Globus pallidus (tissue), 1 donor: ENCODE measurements at places on chromosomes 2 and 18.

DNA sequence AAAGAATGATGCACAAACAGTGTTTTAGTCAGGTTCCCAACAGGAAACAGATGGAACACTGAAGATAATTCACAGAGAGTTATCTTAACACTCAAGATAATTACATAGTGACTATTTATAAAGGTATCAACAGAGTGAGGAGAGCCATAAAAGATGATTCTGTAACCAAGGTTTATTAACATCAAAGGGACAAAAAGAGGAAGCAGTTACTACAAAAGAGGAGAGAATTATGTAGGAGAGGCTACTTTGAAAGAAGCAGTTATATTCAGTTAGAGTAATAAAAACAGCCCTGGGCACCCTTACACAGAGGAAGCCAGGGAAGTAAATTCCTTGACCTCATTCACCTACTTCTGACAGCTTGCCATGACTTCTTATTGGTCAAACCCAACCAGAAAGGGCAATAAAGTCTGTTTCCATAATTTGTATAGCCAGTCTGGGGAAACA is 326.5 kb upstream of the SLC39A10 start:
- no peak for DNase-seq

DNA sequence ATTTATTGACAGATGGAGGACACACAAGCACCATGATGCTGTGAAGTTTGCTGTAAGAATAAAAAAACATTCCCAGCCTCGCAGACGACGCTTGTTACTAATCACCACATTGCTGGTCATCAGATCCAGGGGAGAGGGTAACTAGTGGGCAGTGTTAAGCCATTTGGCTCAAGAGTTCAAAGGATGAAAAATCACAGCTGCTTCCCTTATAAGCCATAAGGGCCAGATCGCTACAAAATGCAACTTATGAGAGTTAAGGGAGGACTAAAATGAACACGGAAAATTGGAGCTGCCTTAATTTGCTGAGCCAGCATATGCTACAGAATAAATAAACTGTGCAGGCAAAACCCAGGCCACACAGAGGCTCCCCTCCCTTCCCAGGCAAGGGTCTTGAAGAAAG is 522.6 kb downstream of the TDRD15 start:
- no peak for DNase-seq

DNA sequence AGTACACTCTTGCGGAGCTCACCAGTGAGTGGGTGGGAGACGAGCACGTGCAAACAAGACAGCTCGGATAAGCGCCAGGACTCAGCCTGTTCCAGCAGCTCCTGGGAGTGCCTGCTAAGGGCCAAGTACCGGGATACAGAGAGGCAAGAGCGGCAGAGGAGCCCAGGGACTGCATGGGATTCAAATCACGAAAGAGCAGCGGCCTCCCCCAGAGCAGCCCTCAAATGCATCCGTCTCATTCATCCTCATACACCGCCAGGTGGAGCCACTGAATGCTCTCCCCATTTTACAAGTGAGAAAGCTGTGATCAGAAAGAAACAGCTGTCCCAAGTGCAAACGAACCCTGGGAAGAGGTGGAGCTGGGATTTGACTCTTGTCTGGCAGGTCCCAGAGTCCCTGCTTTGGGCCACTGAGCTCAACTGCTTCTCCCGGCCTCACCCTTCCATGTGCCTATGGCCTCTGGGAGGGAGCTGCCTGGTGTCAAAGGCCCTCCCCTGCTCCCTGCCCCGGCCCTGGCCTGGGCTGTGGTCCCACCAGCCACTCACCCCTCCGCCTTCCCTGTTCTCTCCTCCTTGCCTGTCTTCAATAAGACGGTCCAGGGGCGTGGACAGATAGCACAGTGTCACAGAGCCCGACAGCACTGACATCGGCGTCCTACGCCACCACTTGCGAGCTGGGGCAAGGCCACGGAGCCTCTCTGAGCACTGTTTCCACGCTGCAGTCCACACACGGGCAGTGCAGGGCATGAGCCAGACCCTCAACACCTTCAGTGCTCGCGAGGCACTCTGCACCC is 72.8 kb upstream of the TAF1B start:
- DNase-seq = peak; percentile 72

DNA sequence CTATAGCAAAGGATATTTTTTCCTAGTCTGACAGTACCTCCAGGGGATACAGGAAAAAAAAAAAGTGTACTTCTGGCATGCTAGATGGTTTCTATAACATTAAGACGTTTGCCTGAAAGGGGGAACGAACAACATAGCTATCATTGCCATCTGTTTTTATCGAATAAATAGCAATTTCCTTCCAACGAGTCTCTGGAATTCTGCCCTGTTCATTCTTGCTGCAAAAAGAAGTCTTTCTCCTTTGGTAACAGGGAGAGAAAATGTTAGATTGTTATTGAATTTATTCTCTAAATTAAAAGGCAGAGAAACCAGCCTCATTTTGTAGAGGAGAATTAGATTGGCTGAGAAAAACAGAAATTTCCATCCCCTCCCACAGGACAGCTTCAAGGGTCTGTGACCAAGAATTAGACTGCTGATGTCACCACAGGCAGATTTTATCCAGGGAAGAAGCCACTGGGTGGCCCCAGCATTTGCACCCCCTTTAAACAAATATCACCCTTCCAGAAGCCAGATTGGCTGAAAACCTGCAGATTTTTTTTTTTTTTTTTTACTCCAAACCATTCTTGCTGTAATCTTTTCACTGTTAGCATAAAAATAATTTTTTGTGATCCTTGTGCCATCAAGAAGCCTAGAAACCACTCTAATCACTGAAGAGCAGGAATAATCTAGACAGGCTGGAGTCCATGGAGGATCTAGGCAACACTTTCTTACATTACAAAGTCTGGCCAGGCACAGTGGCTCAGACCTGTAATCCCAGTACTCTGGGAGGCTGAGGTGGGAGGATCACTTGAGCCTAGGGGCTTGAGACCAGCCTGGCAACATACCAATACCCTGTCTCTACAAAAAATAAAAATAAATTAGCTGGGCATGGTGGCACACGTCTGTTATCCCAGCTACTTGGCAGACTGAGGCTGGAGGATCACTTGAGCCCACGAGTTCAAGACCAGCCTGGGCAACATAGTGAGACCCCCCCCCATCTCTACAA is 12.0 kb downstream of the WDFY1 start:
- peak; percentile 28 for DNase-seq

DNA sequence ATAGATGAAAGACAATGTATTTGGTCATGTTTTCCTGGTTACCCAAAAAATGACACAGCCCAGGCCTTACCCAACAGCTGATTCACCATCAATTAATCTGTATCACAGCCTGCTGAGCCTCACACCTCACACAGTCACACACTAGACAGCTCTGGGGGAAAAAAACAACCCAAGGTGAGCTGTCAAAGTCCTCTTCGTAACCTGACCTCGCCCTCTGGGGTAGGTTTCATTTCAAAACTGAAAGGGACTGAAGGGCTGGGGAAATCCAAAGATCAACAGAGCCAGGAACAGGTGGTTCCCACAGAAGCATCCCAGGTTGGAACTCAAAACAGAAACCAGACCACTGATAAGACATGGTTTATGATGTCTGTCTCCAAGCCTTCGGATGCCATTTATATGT is 18.2 kb upstream of the PCBP1 start:
- DNase-seq = no peak

- DNase-seq = no peak
These were observed 62.9 kb downstream of the FHOD3 start for GRCh38 chr18:36360256-36360909.

DNA sequence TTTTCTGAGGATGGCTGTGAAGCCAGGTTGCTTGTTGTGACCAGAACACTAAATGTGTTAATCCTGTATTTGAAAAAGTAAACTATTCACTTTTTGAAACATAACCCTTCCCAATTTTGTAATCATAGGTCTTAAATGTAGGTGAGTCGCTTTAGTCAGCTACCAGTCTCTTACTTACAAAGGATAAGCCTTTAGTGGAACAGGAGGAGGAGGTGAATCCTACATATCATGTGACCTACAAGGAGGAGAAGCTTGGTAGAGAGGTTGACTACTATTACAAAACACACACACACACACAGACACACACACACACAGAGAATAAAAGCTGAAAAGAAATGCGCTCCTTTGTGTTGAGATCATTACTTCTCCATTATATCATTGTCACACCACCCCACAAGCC is 59.9 kb upstream of the SPAG16 start:
- no peak for DNase-seq

DNA sequence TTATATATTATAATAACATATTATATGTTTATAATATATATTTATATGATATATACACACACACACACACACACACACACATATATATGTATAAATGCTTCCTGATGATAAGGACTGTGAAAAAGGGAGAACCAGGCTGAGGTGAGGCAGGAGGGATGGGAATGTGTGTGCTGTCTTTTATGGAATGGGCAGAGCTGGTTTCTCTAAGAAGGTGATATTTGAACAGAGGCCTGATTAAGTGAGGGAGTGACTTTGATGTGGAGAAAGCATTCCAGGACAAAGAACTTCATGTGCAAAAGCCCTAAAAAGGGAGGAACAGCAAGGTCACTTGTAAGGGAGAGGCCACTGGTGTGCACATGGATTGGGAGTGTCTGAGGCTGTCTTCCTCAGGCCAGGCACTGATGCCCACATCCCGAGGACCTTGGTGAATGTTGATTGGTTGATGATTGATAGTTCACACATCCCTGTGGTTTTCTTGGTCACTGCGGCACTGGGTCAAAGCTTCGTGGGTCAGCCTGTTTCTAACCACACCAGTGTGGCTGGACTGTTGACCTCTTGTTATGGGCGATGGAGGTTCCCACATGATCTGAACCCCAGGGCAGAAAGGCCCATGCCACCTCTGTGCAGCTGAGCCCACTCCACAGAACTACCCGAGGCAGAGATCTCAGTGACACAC is 196.9 kb downstream of the MYCN start:
- DNase-seq = no peak

DNA sequence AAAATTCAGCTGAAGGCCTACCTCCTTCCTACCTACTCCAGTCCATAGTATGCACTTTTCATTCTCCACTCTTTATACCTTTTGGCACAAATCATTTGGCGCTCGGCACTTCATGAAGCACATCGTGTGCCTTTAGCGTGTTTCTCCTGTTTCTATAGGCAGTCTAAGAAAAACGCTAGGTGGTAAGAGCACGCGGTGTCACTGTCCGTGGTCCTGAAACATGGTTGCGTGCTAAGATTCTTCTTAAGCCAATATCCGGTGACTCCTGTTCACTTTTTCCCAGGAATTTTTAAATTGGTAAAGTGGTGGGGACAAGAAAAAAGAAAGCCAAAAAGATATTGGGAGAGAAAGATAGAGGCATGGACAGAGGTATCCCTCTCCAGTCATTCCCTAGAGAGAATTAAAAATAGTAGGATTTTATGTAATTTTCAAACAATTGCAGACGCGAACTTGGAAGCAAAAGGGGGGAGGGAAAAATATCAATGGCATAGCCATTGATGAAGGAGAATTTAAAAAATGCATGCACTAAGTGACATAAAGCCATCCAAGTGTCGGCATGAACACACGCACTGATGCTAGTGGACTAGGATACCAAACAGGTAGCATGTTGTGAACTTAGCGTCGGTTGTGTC is 1.4 kb upstream of the CTNNA2 start:
- peak; percentile 56 for DNase-seq

- DNase-seq = no peak
These were observed 12.8 kb upstream of the FSHR start for GRCh38 chr2:49167131-49167530.

DNA sequence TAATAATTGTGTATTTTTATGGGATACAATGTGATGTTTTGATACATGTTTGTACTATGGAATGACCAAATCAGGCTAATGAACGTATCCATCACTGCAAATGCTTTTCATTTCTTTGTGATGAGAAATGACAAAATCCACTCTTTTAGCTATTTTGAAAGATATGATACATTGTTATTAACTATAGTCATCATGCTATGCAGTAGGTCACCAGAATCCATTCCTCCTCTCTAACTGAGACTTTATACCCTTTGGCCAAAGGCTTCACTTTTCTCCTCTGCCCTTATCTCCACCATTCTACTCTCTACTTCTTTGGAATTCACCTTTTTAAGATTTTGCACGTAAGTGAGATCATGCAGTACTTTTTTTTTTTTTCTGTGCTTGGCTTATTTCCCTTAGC is 44.5 kb upstream of the TMEM17 start:
- DNase-seq = no peak

DNA sequence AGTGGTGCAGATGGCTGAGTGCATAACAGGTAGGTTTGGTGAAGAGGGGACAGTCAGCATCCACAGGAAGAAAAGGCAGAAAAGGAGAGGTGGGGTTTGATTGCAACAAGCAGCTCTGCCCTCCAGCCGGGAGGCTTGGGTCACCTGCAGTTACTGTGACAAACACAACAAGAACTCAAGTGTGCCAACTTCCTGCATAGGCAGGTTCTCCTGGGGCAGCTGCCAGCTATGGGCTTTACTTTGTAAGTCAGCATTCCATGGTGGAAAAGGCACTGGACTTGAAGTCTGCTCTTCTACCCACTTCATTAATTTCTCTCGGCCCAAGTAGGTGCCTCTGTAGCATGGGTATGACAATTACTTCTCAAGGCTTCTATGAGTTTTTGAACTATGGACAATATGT is 98.9 kb downstream of the MYT1L start:
- DNase-seq = no peak
